ENCODE measurements at places on chromosomes 7 and 10.

DNA sequence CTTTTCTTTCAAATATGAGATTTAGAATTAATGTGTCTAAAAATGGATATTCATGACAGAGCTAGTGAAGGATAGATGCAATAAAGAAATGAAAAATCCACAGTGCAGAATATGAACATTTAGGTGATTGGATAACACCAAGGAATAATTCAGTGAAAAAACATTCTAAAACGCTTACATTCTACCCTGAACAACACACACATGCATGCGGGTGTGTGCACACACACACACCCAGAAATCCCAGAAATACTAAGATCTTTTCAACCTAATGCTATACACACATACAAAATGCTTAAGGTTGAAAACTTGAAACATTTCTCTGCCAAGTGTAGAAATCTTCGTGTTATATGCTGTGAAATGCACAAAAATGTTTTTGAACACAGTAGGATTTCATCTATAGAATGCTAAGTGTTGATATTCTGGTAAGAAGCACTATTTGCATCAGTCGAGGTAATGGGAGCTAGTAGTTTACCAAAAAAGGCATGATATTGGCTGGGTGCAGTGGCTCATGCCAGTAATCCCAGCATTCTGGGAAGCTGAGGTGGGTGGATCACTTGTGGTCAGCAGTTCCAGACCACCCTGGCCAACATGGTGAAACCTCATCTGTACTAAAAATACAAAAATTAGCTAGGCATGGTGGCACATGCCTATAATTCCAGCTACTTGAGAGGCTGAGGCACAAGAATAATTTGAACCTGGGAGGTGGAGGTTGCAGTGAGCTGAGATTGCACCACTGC is 600.6 kb downstream of the PHTF2 start:
- DNase-seq = no peak

GRCh38 chr10:63324495-63324854 is 141.3 kb downstream of the JMJD1C start:
- DNase-seq = no peak

DNA sequence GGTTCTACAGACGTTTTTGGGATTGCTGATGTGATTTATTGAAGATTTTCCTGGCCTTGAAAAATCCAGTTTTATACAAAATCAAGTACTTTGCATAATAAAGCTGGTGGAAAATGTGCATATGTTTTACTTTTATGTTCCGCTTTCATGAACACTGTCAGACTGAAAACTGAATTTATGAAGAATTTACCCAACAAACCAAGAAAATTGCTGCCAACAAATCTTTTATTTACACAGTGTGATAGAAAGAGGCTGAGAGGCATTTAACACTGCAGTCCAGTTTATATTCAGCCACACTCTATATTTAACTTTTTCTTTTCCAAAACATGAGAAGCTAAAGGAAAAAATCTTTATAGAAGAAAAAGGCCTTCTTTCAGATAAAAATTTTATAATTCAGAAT is 35.4 kb upstream of the RSU1 start:
- no peak for DNase-seq

DNA sequence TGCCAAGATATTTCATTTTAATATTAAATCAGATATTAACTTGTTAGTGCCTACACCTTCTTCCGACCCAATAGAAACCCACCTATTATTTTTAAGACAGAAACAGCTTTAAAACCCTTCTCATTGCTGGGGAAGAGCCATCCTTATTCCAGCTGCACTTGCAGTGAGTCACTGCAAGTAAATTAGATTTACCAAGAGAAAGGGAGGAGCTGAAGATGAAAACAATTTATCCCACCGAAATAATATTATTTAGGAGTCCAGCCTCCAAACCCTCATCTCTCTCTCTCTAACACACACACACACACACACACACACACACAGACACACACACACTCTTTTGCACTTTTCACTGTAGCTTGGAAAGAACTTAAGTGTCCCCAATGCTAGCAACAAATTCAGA is 26.9 kb downstream of the TWIST1 start:
- no peak for DNase-seq

DNA sequence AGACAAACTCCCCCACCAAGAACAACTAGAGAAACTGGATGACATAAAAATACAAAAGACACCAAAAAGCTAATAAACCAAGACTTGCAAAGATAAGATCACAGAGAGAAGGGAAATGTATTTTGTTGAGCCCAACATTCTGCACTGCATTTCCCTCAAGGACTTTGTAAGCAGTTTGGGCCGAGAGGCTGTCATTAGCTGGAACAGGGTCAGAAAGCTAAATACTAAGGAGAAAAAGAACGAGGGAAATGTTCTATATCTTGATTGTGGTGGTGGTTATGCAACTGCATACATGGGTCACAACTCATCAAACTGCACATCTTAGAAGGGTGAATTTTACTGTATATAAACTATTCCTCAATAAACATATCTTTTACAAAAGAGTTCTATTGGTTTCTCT is 315.0 kb downstream of the IPMK start:
- no peak for DNase-seq

GRCh38 chr7:35646289-35647023 is 48.5 kb downstream of the HERPUD2 start:
- DNase-seq = no peak

DNA sequence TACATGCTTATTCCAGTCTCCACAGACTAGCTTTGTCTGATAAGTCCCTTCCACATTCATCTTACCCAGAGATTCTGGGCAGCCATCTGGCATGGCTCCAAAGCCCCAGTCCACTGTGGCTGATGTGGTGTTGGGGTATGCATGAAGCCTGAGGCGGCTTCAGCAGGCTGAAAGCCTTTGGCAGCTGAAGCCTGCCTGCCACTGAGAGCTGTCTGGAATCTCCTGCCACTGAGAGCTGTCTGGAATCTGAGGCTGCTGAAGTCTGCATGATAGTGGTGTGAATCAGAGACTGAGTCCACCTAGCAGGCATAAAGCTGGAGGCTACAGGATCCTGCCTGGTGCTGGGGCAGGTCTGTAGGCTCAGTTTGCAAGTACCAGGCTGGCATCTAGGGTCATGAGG is 87.1 kb downstream of the DYNC1I1 start:
- DNase-seq = no peak

GRCh38 chr10:27564880-27565279 is 60.8 kb downstream of the RAB18 start:
- DNase-seq = no peak

- no peak for DNase-seq
Observed at GRCh38 chr10:73379064-73379748, 20.5 kb upstream of the CFAP70 start.

GRCh38 chr7:3232228-3232627 is 68.8 kb upstream of the SDK1 start:
- DNase-seq = no peak

GRCh38 chr7:129370812-129371211 is 63.4 kb upstream of the STRIP2 start:
- DNase-seq = no peak

- DNase-seq = no peak
Observed at GRCh38 chr10:5576780-5577624, 52.2 kb downstream of the CALML3 start.

DNA sequence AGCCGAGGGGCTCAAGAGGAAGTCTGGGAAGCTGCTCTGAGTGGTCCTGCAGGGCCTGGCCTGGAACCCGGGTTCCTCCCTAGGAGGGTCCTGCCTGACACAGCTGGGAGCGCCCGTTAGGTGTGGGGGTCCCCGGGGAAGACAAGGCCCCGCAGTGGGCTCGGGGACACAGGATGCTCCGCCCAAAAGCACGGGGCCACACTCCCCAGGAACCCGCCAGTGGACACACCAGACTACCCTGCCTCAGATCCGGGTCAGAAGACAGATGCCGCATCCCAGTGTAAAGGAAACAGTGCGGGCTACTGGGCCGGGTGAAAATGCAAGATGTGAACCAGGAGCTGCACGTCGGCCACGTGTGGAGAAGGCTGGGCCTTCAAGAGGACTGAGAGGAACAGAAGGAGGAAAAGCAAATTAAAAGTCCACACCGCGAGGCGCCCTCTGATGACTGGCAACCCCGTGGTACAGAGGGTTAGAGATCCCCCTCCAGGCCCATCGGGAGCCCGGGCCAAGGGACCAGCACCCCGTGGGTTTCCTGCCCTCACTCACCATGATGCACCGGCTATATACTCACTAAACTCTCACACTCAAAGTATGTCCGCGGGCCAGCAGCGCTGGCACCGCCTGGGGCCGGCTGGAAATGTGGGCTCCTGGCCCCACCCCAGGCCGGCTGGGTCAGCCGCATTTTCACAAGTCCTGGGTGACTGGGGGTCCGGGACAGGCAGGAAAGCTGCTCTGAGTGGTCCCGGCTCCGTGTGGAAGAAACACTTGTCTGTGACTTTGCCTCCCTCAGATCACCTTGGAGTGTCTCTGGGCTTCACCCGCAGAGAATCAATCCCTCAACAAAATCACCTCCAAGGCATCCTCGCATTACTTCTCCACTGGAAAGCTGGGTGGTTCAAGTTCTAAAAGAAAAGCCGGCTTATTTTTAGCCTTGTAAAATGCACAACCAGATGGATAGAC is 6.1 kb downstream of the STK32C start:
- no peak for DNase-seq

DNA sequence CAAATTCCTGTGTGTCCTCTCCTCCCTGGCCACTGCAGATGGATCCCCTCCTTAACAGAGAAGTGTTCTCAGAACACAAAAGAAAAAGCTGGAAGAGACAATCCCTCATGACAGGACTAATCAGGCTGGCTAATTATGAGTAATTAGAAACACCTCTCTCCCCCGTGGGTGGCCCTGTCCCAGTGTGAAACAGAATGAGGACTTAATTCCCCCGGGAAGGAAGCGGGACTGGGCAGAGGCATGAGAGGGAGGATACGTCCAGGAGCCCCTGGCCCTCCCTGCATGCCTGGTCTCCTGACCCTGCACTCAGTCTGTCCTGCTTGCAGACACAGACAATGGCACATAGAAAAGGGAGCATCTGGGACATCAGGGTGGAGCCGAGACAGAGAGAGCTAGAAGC is 7.6 kb upstream of the ADCYAP1R1 start:
- DNase-seq = no peak

- no peak for DNase-seq
Observed at GRCh38 chr7:97064972-97065587, 40.4 kb upstream of the DLX5 start.

DNA sequence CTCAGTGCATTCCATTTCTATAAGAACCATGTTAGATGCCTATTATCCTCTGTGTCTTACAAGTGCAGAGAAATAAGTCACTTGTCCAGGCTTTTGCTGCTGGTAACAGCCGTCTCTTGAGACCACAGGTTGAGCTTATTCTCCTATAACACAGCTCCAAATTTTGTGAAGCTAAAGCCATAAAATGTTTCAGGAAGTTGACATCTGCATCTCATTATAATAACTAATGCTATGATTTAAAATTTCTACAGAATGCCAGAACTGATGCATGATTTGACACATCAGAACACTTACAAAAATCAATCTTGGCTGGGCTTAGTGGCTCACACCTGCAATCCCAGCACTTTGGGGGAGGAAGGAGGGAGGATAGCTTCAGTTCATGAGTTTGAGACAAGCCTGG is 986.9 kb downstream of the TYW1 start:
- no peak for DNase-seq

- no peak for DNase-seq
Observed at GRCh38 chr7:5627745-5628547, 153.5 kb downstream of the RNF216 start.

- DNase-seq = no peak
Observed at GRCh38 chr7:3206101-3206500, 95.0 kb upstream of the SDK1 start.

GRCh38 chr7:48052748-48053147 is 17.4 kb downstream of the C7orf57 start:
- no peak for DNase-seq

GRCh38 chr7:45000093-45001032 is at the start of gene CCM2:
CCM2 (plus strand) TSS chr7:45000201; CDS start chr7:45000334, 133 bp downstream.
- DNase-seq = peak; percentile 78

DNA sequence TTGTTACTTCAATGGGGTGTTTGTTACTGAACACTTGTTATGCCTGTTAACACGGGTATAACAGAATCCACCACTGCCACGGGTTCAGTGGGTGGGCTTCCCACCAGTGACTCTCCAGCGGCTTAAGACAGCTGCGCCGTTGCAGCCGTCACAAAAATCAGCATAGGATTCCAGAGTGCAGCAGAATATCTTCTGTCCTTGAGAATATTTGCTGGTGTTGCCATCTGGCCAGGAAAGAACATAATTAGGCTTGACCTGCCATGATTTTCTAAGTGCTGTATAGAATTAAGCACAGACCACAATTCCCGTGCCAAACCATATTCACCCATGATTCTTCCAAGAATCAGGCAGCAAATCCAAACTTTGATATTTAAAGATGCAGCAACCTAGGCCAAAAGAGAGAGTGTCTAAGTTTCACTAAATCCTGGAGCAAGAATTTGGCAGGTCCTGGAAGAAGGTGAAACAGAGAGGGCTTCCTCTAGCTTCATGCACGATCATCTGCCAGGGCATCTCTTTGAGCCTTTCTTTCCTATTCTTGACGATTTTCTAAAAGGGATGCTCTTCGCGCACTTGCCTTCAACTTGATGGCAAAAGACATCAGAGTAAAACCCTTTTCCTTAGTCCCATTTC is 95.0 kb downstream of the FRMD4A start:
- DNase-seq = peak; percentile 46

DNA sequence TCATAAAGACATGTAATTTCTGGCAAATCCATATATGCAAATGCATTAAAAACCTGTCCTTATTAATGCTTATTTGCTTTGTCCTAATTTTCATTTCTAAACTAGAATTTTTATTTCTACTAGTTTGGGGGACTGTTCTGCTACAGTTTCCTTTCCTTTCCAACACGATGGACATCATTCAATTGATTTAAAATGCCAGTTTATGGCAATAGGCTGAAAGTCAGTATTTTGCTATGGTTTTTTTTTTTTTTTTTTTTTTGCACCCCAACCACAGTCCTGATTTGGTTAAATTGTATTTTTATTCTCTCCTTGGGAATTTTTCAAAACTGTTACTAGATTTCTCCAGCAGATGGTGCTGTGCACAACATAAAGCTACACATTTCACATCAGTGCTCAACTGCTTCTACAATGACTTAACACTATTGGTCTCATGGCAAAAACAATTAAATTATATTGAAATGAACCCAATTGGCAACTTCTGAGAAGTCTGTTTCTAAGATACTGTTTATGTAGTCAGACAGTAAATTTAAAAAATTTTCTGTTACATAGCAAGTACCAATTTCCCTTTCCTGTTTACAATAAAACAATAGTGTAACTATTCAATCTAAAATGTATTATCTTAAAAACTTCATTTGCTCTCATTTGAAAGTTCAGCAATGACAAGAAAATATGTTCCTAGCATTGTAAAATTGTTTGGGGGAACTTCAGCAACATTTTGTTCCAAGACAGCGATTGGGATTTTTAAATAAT is 193.8 kb upstream of the CCDC6 start:
- DNase-seq = no peak

All from right hindlimb (tissue), 1 donor.